ENCODE measurements at places on chromosomes 2 and 18.
A peak's percentile ranks its signal among the peaks of the same experiment; 100 is the strongest.

DNA sequence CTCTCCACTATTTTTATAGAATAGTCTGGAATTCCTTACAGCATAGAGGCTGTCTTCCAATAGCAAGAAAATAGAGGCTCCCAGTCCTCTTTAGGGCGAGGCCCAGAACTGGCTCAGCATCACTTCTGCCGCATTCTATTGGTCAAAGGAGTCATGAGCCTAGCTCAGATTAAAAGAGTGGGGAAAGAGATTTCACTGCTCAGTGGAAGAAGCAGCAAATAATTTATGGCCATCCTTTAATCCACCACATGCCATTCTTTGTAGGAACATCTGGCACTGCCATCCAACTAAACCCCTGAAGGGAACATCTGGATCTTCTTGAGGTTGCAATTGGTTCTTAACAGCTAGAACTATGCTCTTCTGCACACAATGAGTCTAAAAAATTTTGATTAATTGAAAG is 43.4 kb upstream of the NEUROD1 start:
- DNase-seq = no peak

GRCh38 chr18:46624127-46624526 is 32.9 kb downstream of the LOXHD1 start:
- DNase-seq = no peak

GRCh38 chr2:198523710-198524109 is 719.3 kb downstream of the PLCL1 start:
- DNase-seq = no peak

DNA sequence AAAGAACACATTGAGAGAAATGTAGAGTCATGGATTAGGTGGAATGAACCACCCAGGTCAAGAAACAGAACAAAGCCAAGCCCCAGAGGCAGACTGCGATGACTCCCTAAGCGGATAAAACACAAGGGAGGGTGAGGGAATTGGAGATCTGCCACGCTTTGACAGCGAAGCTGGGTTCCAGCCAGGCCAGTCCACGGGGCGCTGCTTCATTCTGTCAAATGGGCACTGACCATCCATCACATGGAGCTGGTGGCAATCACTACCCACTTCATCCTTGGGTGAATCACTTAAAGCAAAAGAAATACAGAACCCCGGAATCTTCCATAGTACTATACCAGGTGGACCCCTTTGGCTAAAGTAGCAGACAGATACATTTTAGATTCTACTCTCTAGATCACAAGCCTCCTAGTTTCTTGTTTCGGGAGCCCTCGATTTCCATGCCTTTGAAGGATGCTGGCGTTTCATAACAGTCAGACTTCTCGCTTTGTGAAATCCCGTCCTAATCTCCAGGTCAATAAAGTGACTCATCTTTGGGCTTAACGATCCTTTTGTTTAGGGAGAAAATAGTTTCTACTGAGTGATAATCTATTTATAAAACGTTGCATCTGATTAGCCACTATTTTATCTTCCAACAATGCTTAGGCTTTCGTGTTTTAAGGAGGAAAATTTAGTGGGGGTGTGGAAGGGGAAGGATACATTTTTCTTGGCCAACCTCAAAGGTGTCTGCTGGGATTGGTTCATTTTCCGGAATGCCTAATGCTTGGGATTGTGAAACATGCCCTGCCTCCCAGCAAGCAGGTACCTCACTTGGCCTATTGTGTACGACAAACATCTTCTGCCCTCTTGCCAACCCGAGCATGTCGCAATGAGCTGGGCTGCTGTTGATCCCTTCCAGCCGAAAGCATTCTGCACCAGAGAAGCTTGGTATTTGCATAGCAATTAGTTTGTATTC is 44.1 kb upstream of the HDAC4 start:
- no peak for DNase-seq

GRCh38 chr2:163407296-163407695 is 328.5 kb downstream of the FIGN start:
- no peak for DNase-seq

DNA sequence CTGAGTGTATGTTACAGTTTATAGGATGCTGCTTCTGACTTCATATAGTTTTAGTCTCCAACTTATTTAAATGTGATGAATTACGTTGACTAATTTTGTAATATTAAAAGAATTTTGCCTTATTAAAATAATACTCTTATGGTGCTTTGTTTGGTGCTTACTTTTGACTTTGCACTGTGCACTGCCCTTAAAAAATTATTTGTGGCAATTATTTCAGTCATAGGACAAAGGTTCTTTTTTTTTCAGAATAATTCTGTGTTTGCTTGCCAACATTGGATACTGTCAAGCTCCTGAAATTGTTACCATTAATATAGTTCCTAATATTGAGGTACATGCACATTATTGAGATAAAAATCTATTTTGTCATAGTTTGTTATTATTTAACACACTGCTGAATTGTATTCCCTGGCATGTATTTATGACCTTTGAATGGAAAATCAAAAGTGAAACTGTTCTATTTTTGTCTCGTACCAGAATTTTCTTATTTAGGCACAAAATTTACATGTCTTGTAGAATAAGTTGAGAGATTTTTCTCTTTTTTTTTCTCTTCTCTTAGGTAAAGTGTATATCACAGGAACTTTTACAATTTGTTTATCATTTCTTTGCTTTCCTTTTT is 572.8 kb upstream of the KLHL29 start:
- DNase-seq = no peak

DNA sequence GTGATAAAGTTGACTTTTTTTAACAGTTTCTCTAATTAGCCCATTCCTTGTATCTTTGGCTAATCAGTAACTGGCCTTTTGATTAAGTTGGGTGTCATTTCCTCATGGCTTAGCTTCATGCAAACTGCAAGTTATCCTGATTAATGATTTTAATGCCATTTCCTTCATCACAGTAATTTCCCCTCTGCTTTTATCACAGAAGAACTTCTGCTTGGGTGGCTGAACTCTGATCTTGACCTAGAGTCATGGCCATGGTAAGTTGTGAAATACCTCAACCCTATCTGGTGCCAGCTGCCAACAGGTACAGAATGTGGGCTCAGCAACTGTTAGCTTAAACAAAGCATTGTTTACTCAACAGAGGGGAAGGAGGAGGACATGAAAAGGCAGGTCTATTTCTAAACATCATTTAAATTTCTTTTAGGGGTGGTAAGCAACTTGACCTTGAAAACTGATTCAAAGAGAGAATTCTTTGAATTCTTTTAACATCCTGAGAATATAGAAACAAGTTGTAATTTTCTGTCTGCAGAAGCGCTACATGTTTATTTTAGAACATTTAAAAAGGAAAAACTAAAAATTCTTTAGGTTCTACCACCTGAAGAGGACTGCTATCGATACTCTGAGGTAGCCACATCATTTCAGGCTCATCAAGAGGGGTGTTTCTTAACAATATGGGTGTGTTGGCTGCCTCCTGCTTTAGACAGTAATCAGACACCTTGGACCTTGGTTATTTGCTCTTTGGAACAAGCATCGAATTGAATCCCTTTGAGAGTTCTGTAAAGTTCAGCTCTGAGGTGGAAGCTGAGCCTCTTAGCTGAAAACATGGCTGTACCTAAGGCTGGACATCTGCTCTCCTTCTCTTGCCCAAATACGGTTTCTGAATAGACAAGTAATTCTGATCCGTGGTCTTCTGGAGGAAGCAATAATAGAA is 39.7 kb downstream of the ANXA4 start:
- no peak for DNase-seq

DNA sequence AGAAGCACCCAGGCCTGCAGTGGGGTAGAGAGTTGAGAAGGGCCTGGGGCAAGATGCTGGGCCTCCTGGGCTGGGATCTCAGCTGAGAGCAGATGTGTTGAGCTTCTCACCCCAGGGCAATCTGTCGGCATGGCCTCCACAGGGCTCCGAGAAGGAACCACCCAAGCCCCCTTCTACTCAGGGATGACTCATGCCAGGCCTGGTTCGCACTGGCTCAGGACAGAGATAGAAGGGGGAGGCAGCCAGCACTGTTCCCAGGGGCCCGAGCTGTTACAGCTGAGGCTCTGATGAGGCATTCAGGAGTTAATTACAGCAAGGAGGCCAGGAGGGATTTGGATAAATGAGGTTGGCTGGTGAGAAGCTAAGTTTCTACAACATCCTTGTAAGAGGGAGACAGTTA is 62.5 kb downstream of the CENPO start:
- DNase-seq = no peak

DNA sequence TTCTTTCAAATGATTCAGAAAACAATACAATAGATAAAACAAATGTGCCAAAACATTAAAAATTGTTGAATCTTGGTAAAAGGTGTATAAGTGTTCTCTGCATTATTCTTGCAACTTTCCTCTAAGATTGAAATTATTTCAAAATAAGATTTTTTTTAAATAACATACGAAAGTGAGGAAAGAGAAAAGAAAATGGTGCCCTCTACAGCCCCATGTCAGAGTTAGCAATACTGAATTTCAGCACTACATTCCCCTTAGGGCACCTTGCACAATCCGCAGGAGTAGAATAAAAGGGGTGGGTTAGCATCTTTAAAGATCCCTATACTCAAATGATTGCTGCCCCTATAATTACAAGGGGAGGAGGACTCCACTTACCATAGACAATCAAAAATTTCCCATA is 433.7 kb downstream of the BCL11A start:
- no peak for DNase-seq

DNA sequence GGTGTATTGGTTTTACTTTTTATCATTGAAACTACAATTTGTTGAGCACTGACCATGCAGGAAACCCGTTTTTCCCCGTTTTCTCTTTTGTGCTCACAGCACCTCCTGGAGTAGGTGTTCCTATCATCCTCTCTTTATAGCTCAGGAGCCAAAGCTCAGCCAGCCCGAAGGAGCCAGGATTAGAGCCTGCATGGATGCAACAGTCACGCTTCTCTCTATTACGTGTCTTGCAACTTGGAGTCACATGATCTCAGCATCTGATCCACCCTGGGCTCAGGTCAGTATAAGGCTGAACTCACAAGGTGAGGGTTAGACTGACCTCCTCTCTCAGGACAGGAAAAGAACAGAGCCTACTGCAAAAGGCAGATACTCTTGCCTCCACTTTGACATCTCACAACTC is 150.5 kb downstream of the MBP start:
- no peak for DNase-seq

DNA sequence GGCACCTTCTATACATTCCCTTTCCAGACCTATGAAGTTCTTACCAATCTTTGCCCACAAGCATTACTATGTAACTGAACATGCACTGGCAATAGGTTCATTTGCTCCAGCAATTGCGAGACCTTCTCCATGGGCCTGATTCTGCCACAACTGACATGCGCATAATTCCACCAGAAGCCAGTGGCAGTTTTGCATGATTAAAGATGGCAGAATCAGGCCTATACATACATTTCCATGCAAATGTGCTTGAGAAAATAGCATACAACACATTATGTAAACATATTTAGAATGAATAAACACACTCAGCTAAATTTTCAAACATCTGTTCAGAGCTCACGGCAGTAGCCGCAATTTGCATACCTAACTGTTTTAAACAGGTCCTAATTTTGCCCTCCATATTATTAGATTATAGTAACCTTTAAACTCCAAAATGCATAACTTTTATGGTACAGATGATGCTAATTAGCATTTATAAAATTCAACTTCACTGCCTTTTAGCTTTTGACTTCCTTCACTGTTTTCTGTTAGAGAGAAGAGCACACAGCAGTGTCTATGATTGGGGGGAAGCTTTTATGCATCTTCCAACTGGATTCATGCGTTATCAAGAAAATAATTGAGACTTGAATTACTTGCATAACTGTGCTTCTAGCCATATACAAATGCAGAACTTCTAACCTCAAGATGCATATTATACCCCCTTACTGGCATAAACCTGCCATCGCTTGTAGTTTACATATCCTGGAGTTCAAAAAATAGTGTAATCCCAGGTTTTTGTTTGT is 155.3 kb upstream of the CDH19 start:
- DNase-seq = no peak

DNA sequence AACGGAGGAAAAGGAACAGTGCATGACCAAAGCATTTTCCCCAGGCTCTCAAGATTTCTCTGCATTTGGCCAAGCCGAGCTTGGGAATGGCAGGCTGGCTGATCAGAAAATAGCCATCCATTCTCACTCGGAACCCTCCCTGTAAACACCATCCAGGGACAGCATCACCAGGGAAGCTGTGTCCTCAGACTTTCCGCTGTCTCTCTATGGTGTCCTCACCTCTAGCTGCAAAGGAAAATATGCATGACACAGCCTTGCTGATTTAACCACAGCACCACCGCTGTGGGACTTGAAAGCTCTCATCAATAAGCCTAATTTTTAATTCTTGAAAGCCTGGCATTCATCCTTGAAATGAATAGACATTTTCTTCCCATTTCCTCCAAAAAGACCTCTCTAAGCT is 311.7 kb downstream of the EIPR1 start:
- DNase-seq = no peak

- DNase-seq = no peak
Measured at GRCh38 chr2:108924580-108925251, 64.3 kb downstream of the EDAR start.

- no peak for DNase-seq
Measured at GRCh38 chr2:159506764-159507440, 109.4 kb downstream of the BAZ2B start.

DNA sequence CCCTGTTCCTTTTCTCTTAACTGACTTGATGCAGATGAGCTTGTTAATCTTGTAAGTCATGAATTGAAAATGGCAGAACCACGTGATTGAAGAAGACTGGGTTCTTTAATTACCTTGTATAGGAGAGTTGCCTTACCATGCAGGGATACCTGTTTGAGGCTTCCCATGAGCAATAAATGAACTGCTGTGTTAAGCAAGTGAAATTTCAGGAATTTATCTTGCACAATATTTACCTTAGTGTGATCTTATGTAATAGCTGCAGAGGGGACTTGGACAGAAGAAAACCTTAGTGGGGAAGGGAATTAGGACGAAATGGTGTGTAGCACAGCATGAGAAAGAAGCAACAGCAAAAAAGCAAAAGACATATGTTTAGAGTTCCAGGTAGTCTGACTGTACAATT is 384.0 kb upstream of the TMEFF2 start:
- DNase-seq = no peak

- no peak for DNase-seq
Measured at GRCh38 chr2:215460682-215461382, 25.0 kb upstream of the FN1 start.

- DNase-seq = no peak
Measured at GRCh38 chr2:178188466-178188865, 5.8 kb upstream of the OSBPL6 start.

GRCh38 chr2:221767106-221768012 is 195.3 kb upstream of the EPHA4 start:
- DNase-seq = no peak

- DNase-seq = no peak
Measured at GRCh38 chr2:66577321-66578053, 142.6 kb downstream of the MEIS1 start.

DNA sequence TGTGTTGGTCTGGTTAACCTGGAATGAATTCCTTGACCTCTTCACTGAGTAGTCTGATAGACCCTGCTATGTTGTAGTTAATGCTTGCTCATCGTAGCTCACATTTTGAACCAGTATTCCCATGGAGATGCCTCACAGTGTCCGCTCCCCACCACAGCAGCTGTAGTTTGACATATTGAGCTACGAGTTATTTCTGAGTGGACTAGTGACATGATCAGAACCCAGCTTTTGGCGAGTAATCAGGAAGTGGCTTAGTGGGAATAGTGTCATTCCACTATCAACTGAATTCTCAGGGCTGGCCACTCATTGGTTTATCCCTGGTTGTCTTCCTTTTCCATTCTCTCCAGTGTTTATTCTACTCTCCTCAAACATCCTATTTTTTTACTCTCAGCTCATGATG is 102.7 kb downstream of the MYO1B start:
- DNase-seq = no peak

- peak; percentile 65 for DNase-seq
Measured at GRCh38 chr18:24176727-24177416, 38.0 kb downstream of the CABYR start.

GRCh38 chr2:631741-632140 is 45.5 kb downstream of the TMEM18 start:
- DNase-seq = no peak
